ENCODE measurements at places on chromosomes 2 and 18. TPM values are rescaled to one million over a fixed set of nuclear protein-coding genes. Genes with fewer than 3 reads are reported as not detected.

MOGAT1 gene
- 0.35 TPM for total RNA-seq

ANKMY1 gene
- 94.8 TPM for total RNA-seq

CSRNP3 gene
- total RNA-seq = 0.41 TPM

EVX2 gene
- total RNA-seq = not detected

ST8SIA5 gene
- total RNA-seq = not detected

RFX8 gene
- total RNA-seq = not detected

TLX2 gene
- 3.8 TPM for total RNA-seq

MYOM1 gene
- 1.3 TPM for total RNA-seq

- DNase-seq = no peak
These were observed 910 bp downstream of the SRSF7 start for GRCh38 chr2:38750011-38750890.

GRCh38 chr2:196980473-196980872 lies 54.0 kb upstream of the PGAP1 start:
- DNase-seq = no peak

GRCh38 chr2:179139506-179139905 lies 89.6 kb upstream of the CCDC141 start:
- DNase-seq = no peak

DNA sequence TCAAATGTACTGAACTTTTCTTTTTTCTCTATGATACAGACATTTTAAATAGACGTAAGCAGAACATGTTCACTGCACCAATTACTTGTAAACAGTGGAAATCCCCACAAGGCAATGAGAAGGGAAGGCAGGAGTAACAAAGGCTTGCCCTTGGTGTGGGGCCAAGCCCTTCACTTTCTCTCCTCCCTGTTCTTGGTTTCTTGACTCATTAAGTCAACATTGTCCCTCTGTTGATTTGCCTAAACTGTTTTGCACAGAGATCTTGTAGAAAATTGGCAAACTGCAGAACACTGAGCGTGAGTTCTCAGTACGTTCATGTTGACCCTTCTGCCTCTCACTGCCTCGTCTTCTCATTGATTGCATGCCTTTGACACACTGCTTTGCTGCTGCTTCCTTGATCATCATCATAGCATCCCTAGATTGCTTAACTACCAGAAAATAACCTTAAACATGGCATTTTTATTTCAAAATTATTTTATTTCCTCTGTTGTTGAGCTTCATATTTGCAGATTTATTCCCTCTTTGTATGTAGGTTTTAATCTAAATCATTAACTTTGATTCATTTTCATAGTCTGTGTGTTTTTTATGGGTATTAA lies 257.7 kb downstream of the PTGR3 start:
- peak; percentile 35 for DNase-seq

DNA sequence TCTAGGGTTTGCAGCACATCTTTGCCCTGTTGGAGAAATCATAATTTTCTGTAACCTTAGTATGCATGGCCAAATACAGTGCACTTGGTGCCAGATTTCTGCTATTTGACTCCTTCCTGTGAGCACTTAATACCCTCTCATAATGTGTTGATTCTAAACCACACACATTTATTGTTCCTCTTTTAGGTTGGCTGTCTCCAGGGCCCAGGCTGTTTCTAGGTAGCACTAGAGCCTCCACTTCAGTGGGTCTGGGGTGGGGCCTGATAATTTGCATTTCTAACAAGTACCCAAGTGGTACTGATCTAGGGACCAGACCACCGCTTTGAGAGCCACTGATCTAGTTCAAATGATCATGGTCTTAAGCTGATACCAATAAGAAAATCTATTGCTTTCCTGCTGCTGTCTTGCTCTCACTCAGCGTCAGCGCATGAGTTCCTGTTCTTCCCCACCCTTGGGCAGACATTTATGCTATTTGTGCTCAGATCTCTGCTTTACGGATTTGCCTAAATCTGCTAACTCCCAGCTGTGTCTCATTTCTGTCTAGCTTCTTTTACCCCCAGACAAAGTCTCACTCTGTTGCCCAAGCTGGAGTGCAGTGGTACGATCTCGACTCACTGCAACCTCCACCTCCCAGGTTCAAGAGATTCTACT lies 7.4 kb downstream of the PTRHD1 start:
- DNase-seq = no peak

DNA sequence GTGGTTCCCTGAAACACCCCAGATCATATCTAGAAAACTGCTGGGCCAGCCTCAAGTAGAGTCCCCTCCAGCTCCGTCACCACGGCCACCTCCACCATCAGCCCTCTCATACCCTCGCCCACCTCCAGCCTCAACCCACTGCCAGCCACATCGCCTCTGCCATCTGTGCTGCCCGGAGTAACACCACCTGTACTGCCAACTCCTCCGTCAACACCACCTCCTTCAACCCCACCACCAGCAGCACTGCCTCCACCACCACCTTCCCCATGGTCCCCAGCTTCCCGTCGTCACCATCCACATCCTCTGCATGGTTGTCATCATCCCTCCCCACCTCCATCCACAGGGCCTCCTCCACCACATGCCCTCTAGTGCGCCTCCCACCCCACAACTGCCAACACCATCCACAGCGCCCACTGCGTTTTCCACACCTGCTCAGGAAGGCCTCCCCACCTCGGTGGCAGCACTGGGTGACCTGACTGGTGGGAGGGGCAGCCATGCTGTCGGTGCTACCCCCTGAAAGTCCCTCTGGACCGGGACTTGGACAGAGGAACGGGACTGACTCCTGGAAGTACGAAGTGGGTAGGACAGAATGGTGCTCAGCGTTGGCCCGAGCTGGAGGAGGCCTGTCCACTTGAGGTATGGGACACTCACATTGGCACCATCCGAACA lies 1.6 kb downstream of the SNED1 start:
- no peak for DNase-seq

DNA sequence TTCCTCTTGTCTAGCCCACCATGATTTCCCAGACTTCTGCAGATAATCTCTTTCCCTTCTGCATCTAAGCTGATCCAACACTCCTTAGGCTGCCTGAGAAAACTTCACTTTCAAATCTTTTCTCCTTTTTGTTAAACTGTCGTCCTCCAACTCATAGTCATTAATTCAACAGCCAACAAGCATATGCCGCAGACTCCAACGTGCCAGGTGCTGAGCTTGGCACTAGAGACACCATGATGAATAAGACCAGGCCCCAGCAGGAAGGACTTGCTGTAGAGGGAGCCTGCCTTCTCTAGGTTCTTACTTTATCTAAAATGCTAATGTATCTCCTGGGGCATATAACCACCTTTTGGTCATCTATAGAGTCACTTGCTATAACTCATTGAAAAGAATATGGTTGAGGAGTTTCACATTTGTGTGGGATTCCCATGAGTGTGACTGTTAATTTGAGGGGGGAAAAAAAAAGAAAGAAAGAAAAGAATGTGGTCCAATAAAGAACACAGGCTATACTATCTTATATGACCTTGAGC lies 51.0 kb downstream of the ANKRD44 start:
- DNase-seq = no peak

GRCh38 chr2:100142393-100142792 lies at the start of gene AFF3:
AFF3 (minus strand) TSS chr2:100142590; CDS start chr2:100104454, 38,136 bp downstream.
- DNase-seq = no peak

DNA sequence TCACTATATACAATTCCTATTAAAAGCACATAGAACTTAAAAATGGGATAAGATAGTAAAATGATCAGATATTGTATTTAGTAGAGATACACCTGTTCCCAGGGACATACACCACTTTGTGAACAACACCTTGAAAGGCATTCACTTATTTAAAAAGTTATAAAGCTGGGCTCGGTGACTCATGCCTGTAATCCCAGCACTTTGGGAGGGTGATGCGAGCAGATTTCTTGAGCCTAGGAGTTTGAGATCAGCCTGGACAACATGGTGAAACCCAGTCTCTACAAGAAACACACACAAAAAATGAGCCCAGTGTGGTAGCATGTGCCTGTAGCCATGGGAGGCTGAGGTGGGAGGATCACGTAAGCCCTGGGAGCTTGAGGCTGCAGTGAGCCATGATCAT lies 90.9 kb downstream of the RAPGEF4 start:
- no peak for DNase-seq

DNA sequence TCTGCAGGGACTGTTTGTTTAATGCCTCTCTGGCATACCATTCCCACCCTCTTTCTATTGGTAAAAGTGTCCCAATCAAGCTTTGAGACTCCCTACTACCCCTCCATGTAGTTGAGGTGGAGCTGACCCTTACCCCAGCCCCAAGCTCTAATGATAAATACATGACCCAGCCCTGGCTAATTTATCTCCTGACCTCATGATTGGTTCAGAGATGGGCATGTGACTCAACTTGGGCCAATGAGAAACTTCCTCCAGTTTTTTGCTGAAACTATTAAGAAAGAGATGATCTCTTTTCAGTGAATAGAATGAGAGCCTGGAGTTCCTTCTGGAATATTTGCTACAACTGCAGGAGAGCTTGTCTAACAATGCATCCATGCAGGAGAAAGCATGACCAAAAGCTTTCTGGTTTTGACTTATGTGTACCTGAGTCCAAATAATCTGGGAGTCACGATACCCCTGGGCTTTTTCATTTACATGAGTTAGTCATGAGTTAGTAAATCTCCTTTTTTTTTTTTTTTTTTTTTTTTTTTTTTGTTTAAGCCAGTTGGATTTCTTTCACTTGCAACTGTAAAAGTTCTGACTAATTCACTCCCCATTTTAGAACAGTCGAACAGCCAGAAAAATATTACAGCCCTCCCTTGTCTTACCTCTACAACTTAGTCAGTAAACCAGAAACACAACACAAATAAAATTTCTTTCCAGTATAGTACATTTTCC lies 66.5 kb upstream of the TLK1 start:
- peak; percentile 32 for DNase-seq

DNA sequence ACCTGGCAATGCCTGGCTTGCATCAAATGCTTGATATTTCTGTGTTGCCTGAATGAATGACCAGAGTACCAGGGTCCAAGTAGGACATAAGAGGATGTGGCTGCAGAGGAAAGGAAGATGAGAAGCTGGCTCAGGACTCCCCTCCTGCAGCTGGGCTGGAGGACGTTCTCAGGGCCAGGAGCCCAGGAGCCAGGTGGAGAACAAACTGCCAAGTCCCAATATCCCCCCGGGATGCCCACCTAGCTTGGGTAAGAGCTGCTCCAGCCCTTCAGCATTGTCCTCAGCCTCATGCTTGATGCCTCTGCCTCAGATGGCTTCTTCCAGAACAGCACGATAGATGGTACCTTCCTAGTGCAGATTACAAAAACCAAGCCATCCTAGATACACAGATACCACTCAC lies 8.6 kb upstream of the ATP6V1B1 start:
- no peak for DNase-seq

DNA sequence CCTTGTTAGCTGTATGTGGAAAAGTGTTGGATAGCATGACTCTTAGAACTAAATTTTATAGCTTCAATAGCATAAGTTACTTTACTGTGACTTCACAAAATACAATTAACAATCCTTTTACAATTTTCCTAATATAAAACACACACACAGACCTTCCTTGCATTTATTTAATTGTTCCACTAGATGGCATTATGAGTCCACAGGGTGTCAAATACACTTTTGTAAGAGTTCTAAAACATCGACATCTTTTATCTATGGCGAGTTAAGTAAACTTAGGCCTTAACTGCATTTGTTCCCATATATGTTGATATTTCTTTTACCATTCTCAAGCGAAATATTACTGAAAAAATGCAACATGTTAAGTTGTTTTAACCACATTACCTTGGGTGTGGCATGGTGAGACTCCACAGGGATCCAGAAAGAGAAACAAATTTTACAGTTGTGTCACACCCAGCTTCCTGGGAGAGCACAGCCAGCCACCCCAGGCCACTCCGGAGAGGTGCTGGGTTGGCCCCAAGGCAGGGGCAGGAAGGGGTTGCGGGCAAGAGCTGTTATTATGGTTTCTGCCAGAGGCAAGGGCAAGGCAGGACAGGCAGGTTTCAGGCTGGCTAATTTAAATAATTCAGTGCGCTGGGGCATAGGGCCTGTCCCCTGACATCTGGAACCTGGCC lies 312.4 kb upstream of the MC4R start:
- DNase-seq = no peak

- peak; percentile 27 for DNase-seq
These were observed 68.7 kb upstream of the ZFP36L2 start for GRCh38 chr2:43294973-43295603.

DNA sequence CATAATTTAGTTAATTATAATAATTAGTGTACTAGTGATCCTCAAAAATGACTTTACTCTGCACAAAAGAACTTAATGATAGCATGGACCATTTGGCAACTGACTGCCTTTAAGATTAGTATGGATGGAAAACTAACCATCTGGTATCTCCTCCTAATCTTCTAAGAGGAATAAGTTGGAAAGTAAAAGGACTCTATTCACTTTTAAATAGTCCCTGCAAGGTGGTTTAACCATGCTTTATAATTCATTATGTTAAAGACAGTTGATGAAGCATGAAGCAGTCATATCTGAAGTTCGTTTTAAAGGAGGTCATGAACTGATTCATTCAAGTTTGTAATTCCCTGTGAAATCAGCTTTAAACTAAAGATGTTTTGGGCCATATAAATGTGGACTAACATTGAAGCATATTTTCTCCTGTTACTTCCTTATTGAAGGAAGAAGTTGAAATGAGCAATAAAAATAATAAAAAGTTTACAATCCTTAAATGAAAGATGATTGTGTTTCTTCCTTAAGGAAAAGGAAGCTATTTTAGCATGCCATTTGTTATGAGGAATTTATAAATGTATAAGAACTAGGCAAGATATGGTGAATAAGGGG lies 446.0 kb downstream of the XIRP2 start:
- no peak for DNase-seq

DNA sequence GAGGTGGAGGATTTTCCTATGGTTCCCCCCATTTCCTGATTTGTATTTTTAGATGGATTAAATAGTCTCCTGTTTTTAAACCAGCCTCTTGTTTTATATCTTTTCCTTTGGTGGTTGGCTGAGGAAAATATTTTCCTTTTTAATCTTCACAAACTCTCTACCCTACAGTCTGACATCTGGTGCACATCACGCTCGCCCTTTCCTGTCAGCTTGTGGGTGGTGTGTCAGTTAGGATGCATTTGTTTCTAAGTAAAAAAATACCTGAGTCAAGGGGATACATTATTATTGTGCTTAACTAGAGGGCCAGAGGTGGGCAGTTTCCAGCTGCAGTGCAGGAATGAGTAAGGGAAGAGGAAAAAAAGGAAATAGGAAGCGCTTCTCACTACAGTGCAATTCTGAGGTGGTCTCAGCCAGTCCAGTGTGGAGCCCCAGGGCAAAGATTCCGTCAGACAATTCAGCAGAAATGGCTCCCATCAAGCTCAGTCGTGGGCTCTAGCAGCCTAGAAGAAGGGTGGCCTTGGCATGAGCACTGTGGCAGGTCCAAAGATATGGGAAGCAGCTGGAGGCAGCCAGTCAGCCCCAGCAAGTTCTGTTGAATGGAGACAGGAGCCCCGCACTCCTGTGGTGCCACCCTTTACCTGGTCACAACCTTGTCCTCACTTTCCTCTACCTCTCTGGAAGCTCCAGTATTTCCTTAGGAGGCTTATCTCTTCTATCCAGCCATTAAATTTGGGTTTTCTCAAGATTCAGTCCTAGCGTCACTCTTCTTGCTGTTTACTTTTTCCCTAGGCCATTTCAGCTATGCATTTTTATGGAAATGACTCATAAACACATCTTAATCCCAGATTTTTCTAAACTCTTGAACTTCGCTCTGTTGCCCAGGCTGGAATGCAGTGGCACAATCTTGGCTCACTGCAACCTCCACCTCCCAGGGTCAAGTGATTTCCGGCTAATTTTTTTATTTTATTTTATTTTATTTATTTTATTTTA lies 18.5 kb downstream of the SFTPB start:
- peak; percentile 89 for DNase-seq
